GM23338 (cell line): ENCODE measurements at places on chromosomes 7 and 10. TPM values are rescaled to one million over a fixed set of nuclear protein-coding genes. Genes with fewer than 3 reads are reported as not detected.

DNA sequence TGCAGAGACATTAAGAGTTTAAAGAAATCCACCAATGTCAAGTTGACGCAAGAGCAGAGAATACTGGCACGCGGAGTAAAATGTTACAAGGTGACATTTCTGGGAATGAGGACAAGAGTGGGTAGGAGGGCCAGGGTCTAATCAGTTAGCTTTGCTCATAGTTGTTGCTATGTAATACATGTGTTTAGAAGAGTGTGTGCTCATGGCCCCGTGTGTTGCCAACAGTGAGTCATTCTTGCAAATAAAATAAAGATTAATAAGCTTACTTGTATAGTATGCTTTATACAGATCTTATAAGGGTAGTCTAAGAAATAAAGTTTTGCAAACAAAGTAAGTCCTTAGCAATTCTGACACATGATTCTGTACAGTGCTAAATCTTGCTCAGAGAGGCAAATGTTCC lies 64.5 kb downstream of the DNMBP start:
- no peak for DNase-seq

- no peak for DNase-seq
Measured at GRCh38 chr7:31068006-31068675, 16.0 kb downstream of the ADCYAP1R1 start.

DNA sequence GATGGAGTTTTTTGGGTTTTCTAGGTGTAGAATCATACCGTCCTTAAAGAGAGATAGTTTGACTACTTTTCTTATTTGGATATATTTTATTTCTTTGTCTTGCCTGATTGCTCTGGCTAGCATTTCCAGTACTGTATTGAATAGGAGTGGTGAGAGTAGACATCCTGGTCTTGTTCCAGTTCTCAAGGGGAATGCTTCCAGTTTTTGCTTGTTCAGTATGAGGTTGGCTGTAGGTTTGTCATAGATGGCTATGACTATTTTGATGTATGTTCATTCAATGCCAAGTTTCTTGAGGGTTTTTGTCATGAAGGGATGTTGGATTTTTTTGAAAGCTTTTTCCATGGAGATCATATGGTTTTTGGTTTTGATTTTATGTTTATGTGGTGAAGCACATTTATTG lies 676.9 kb downstream of the SUGCT start:
- DNase-seq: no peak

GRCh38 chr7:67463316-67463715 lies 466.7 kb downstream of the TYW1 start:
- DNase-seq: no peak

GRCh38 chr7:135653340-135654080 lies 8.8 kb upstream of the STMP1 start:
- DNase-seq: peak; percentile 44

DNA sequence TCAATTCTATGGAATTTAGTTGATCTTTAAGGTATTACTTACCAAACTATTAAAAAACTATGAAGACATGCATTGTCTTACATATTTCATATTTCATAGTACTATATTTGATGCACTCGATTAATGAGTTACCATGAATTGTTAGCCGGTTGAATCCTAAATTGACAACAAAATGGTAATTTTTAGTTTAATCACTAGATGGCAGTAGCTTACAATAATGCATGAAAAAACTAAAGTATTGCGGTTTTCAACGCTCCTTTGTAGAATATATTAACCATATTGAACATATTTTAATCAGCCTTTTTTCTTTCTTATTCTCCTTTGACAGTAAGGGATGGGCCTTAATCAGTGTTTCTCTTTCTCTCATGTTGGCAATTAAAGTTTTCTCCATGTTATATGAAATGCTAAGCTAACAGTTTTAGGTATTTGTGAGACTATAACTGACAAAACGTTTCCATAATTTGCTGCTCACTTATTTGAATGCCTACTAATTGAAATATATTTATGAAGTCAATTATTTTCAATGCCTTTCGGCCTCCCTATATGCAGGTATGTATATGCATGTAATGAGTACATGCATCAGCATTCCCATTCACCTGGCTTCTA lies 48.5 kb upstream of the ARL4A start:
- DNase-seq: peak; percentile 60

GRCh38 chr7:102009628-102010027 lies 192.2 kb downstream of the CUX1 start:
- no peak for DNase-seq

- DNase-seq: no peak
Measured at GRCh38 chr10:103668351-103669242, 175.1 kb downstream of the NEURL1 start.

- no peak for DNase-seq
Measured at GRCh38 chr7:47423196-47423595, 158.7 kb downstream of the TNS3 start.

- no peak for DNase-seq
Measured at GRCh38 chr7:17229228-17229627, 69.2 kb upstream of the AHR start.

GRCh38 chr7:117706210-117706609 lies 167.0 kb downstream of the CTTNBP2 start:
- DNase-seq: no peak

- no peak for DNase-seq
Measured at GRCh38 chr7:51973071-51973470, 656.5 kb upstream of the COBL start.

The UNCX gene
- not detected in 2 replicates for total RNA-seq

The SLC26A4 gene
- total RNA-seq: 0.07 TPM in 1 of 2 replicates, not detected in the other

The FZD8 gene
- 7.9 and 8.7 TPM in 2 replicates for total RNA-seq

The PRSS2 gene
- total RNA-seq: not detected in 2 replicates
